Non-pigmented ciliary epithelial cell (primary cell): ENCODE measurements at places on chromosomes 3 and 15.

DNA sequence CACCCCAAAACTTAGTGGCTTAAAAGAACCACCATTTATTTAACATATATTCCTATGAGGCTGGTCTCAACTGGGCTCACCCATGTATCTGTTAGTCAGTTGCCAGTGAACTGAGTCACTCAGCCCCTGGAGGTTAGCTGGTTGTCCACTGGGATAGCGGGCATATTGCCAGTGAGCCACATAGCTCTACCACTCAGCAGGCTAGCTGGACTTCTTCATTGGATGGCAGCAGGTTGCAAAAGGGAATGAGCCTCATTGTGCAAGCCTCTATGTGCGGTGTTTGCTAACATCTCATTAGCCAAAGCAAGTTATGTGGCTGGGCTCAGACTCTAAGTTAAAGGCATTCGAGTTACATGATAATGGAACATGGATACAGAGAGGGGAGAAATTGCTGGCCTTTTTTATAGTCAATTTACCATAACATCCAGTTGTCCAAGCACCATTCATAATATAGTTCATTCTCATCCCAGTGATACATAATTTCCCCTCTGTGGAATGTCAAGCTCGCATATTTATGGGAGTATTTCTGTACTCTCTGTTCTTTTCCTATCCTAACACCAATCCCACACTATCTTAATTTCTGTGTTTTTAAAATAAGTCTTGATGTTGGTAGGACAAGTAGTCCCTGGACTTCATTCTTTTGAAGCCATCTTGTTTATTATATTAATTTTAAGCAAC, 8.7 kb downstream of the BTD start:
- DNase-seq: no peak

DNA sequence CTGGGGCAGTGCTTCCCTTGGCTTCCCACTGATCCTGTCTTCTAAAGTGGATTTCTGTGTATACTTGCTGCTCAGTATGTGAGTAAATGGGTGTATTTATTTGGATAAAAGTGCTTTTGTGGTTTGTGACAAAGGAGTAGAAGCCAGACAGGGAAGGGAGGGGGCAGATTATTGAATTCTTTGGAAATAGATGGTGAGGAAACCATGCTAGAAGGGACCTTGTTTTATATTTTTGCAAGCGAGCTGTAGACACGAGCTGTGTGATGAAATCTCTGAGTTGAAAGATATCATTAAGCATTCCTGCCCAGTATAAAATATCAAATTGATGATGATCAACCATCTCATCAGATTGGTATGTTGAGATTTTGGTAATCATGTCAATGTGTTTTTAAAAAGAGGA, 68.9 kb downstream of the DUT start:
- no peak for DNase-seq

GRCh38 chr3:154003649-154004048, 117.5 kb upstream of the ARHGEF26 start:
- no peak for DNase-seq

GRCh38 chr3:161941891-161942290, 445.3 kb downstream of the OTOL1 start:
- no peak for DNase-seq
